NCI-H1694 (cell line): ENCODE measurements at places on chromosomes 3 and 15.

DNA sequence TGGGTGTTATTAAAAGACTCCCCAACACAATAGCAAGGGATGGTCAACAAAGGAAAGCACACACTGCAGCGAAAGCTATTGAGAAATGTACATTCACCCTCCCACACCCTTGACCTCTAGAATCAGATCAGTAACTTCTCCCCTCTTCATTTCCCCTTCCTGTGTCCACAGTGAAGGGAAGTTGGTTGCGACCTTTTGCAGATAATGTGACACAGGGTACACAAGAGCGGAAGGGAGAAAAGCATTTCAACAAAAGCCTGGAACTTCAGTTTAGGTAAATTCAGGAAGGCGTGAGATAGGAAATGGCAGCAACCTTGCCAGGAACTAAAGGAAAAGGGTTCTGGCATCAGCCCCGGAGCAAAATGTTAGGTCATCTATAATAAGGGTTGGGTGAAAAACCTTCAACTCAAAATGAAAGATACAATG is 899.8 kb downstream of the MCTP2 start:
- DNase-seq: no peak

- DNase-seq: no peak
Measured at GRCh38 chr15:78370013-78370412, 29.9 kb downstream of the CRABP1 start.

DNA sequence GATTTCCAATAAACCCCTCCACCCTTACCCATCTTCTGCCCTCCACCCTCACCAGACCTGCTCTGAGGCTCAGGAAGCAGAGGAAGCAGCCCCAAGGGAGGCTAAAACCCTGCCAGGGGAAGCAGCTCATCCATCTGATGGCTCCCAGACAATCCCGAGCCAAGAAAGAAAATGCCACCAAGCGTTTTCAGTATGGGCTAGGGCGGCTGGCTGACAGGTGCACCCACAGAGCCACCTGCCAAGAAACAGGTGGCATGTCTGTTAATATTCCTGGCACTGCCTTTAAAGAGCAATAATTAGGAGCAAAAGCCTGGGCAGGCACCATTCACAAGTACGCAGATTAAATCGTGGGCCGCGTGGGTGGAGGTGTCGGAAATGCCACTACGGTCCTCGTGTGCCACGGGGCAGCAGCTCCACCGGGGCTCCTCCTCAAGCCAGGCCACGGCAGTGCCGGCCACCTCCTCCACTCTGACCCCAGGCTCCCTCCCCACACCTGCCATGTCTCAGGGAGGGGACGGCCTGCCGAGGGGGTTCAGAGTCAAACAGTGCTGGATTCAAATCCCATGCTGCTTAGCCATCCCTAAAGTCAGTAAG is 23.9 kb upstream of the GRIP2 start:
- DNase-seq: no peak

- no peak for DNase-seq
Measured at GRCh38 chr3:180175572-180175971, 138.8 kb upstream of the PEX5L start.

DNA sequence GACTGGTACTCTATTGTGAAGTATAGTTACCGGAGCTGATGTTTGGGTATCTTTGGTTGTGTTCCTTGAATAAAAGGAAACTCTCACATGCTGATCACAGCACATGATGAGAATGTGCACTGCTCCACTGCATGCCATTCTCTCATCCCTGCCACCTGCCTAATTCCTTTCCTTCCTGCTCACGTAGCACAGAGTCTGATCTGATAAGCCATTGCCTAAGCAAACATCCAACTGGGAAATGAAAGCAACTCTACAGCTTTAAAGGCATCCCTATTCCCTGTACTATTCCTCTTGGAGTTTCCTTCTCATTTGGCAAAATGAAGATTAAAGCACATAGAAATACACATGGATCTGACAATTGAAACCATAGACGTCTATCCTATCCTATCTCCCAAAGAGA is 359.8 kb downstream of the C3orf38 start:
- no peak for DNase-seq

DNA sequence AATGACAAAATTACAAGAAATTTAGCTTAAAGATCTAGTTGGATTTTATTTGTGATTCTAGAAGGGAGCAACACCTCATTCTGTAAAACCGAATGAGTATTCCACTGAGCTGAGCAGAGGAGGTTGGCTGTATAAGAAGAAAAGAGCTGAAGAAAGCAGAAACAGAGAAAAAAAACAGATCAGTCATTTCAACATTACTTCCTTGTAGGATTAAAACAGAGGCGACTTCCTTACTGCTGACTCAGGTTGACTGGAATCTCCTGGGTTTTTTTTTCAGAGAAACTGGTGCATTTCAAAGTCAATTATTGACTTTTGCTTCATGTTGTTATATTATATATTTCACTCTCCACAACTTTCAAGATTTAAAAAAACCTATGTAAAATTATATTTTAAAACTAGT is 368.1 kb upstream of the UBE2E2 start:
- DNase-seq: no peak

GRCh38 chr15:91491101-91491950 is 362.2 kb upstream of the SLCO3A1 start:
- no peak for DNase-seq

- no peak for DNase-seq
Measured at GRCh38 chr3:42357335-42357734, 53.1 kb downstream of the LYZL4 start.

- no peak for DNase-seq
Measured at GRCh38 chr3:149489060-149489690, 14.7 kb downstream of the TM4SF4 start.

DNA sequence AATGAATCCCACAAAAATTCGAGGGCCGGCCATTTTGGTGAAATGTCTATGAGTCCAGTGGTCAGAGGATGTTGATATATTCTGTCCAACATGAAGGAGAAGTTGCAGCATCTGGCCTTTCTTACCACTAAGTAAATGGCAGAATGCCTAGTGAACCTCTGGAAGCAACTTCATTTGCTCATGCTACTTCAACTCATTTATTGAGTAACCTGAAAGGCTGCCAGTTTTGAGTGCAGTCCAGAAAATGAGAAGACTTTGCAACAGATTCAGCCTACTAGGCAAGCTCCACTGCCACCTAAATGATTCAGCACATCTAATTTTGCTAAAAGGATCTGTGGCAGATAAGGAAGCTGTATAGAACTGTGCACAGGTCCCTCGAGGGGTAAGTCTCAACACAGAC is 265.0 kb downstream of the OPA1 start:
- no peak for DNase-seq

DNA sequence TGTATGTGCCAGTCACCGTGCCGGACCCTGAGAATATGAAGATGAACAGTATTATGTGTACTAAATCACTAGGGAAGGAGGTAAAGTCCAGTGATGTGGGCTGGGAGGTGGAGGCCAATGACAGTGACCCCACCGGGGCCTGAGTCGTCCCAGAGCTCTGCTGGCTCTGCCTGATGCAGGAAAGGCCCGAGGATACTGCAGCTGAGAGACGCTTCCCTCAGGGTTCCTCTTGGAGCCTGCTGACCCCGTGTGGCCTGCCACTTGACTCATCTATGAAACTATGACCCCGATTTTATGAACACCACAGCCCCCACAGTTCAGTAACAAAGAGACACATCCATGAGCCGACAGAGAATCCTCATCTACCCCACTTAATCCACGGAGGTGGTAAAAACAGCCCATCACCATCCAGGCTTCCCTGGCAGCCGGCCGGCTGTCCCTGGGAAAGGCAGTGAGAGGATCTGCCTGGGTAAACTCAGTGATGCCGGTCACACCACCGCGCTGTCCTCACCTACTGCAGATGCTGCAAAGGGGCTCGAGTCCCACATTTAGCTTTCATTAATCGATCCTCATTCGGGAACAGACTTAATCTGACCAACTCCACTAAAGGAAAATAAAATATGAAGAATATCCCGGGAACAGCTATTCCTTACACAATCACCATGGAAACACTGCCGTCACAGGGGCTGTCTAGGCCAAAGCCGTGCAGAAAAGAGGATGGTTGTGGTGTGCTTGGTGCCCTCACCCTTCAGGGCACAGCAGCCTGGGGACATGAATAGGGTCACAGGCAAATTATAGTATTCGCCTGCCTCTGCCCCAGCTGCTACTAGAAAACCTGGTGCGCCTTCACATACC is 82.9 kb downstream of the ARRDC4 start:
- no peak for DNase-seq

DNA sequence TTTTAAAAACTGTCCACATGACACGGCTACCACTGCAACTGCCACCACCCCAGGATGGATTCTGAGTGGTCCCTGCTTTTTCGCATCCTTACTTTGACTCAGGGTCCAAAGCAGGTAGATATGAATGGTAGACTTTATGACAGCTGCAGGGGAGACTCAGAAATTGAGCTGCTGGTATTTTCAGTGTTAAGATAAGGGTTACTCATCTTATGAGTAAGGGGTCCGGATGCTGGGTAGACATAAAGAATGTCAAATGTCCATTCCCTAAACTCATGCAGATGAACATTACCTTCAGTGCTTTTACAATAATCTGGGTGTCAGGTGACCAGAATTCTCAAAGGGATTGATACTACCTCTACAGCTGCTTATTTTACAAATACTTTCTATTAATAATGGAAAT is 25.9 kb upstream of the BBX start:
- no peak for DNase-seq

- no peak for DNase-seq
Measured at GRCh38 chr3:155026999-155027591, 53.0 kb upstream of the MME start.

GRCh38 chr3:55296030-55296429 is 191.1 kb downstream of the WNT5A start:
- no peak for DNase-seq

DNA sequence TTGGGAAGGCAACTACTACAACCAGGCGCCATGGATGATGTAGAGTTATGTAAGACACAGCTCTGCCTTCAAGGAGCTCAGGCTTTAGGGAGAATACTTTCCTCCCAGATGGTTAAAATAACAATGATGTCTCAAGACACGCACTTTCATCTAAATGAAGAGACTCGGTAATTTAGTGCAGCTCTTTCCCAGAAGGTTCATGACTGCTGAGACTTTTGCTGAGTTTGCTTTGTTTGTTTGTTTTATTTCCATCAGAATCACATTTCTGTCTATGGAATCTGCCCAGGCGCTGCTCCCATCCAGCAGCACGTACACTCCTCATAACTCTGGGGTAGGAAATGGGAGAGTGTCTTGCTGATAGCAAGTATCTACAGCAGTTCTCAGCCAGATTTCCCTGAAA is 33.9 kb upstream of the MEX3B start:
- DNase-seq: no peak
